ENCODE measurements at places on chromosomes 7 and 10.

DNA sequence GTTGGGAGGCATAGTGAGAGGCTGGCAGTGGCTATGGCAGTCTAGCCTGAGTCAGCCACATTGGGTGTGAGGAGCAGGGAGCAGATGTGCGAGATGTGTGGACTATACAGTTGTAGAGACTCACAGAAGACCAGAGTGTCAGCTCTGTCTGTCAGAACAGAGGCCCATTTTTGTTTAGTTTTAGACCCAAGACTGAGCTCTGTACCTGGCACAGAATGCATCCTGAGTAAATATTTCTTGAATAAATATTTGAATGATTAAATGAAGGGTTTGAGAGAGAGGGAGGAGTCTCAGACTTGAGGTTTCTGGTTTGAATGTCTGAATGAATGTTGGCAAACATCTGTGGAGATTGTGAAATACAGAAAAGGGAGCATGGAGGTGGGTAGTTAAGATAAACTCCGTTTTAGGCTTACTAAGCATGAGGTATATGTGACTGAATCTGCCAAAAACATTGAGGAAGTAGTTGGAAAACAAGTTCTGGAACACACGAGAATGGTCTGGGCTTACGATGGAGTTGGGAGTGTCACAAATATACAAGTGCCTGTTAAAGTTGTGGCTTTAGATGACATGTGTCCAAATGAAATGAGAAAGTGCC lies 3.6 kb downstream of the SEC23IP start:
- DNase-seq: no peak

- no peak for DNase-seq
Measured at GRCh38 chr10:114138581-114138980, 35.4 kb downstream of the CCDC186 start.

DNA sequence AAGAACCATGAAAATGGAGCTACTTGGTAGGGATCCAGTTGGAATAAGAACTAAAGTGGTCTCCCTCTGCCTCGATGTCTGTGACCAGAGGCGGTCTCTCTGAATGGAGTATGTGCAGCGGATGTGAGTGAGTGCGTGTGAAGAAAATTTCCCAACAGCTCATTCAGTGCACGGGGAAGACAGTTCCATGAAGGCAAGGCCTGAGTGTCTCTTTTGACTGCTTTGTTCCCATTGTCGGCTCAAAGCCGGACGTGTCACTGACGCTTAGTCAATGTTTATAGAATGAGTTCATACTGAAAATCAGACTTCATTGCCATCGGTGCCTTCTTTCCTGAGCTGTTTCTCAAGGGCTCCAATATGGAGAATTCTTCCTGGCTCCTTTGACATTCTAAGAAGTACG lies 55.3 kb upstream of the GRB10 start:
- DNase-seq: no peak

DNA sequence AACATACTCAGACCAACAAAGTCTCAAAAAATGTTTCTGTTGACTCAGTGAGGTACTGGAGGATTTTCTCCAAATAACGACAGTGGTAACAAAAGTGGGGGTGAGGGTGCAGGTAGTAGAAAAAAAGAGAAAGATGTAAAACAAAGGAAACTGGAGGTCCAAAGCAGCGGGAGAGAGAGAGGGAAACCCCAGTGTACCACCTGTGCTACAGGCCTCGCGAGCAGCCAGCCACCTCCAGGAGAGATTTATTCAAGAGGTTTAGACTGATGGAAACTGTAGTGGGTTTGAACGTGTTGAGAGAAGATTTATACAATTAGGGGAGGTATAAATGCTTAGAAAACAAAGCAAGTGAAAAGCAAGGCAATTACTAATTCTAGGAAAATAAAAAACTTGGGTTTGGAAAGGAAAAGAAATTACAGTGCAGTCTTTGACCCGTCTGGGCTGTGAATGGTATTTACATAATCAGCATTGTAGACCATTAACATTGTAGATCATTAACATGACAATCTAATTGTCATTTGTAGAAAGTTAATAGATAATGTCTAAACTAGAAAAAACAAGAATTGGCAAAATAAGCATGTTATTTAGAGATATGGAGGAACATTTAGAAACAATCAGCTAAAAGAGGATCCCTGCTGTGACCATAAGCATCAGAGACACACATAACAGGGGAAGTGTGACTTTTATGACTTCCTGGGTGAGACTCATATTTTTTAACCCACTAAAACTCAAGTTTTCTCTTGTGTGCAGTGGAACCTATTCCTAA lies 180.0 kb downstream of the RELN start:
- no peak for DNase-seq

GRCh38 chr10:76487582-76487981 lies 1056.2 kb downstream of the LRMDA start:
- no peak for DNase-seq

GRCh38 chr10:68231106-68231816 lies 652 bp downstream of the ATOH7 start:
- DNase-seq: peak; percentile 3

GRCh38 chr7:44196450-44196872 lies 4.3 kb upstream of the YKT6 start:
- no peak for DNase-seq

DNA sequence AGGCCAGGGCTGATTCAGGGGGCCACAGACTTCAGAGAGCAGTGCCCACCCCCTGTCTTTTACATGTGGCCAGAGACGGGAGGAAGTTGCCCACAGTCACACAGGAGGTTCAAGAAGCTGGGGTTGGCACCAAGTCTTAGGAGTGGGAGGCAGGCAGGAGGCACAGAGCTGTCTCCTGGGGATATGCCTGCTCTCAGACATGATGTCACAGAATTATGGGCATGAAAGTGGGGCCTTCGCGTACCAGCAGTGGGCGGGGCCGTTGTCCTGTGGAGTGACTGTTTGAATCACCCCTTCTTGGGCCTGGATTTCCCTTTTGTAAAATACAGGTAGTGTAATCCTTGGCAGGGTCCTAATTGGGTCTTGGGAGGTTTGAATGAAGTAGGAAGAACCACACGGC lies 81.2 kb upstream of the PPIF start:
- DNase-seq: no peak

GRCh38 chr7:129162732-129163131 lies 18.2 kb downstream of the TSPAN33 start:
- DNase-seq: no peak

DNA sequence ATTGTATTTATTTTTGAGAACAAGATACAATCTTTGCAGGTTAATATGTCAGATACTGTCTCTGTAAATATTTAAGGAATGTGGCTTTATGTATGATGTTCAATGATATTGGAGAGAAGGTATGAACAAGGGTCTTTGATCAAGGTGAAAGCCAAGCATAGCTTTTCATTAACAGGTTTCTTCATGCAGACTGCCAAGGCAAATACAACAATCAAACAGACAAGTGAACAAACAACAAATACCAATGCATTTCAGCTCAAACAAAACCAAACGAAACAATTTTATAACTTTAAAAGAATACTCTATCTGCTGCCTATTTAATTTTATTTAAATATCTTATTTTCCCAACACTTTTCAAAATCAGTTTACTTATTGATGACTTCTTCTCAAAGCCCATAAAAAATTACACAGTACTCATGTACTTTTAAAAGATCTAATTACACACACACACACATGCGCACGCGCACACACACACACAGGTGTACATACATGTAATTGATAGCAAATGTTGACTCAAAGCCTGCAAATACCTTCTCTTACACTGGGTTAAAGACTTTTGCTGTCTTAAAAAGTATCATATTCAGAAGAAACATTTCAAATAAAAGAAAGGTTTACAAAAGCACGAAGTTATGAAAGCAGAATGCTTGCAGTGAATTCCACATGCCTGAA lies 201.1 kb upstream of the CCDC6 start:
- DNase-seq: no peak

- no peak for DNase-seq
Measured at GRCh38 chr7:127924874-127925273, 106.4 kb downstream of the LRRC4 start.

DNA sequence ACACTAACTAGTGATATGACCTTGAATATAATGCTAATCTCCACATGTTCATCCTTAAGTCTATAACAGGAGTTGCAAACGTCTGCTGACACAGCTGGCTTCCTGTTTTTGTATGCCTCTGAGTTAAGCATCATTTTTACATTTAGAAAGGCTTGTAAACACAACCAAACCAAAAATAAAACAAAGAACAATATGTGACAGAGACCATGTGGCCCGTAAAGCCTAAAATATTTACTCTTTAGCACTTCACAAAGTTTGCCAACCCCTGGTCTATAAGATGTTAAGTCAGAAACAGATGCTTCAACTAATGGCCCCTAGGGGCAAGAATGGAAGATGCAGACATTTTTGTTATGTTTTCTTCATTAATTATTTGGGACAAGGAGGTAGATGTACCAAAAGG lies 109.3 kb downstream of the CPEB3 start:
- DNase-seq: no peak

DNA sequence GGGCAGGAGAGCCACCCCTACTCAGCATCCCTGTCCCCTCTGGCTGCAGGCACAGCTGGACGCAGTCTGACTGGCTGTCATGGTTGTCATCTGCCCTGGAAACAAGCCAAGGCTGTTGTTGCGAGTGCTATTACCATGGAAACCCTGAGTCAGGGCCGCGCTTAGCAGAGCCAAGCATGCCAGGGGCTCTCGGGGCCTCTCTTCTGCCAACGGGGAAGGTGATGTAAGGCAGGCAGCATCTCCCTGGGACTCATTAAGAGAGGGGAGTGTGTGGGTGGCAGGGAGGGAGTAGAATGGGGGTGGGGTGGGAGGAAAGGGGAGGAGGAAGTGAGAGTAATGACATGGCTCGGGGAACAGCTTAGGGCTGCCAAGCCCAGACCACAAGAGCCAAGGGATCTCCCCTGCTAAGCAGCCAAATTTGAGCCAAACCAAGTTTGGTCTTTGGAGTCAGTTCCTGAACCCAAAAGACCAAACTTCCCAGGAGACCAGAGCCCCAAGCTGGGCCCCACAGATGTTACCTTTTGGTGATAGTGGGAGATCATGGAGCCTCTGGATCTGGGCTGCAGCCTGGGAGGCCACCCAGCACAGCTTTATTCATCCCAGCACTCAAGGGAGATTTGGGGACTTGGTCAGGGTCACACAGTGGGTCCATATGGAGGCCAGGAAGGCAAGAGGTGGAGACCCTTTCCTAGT lies 67.6 kb downstream of the TMEM130 start:
- no peak for DNase-seq

- DNase-seq: no peak
Measured at GRCh38 chr10:86944471-86944870, 12.9 kb downstream of the MMRN2 start.

GRCh38 chr10:120415709-120416330 lies 41.2 kb upstream of the PLPP4 start:
- DNase-seq: no peak

DNA sequence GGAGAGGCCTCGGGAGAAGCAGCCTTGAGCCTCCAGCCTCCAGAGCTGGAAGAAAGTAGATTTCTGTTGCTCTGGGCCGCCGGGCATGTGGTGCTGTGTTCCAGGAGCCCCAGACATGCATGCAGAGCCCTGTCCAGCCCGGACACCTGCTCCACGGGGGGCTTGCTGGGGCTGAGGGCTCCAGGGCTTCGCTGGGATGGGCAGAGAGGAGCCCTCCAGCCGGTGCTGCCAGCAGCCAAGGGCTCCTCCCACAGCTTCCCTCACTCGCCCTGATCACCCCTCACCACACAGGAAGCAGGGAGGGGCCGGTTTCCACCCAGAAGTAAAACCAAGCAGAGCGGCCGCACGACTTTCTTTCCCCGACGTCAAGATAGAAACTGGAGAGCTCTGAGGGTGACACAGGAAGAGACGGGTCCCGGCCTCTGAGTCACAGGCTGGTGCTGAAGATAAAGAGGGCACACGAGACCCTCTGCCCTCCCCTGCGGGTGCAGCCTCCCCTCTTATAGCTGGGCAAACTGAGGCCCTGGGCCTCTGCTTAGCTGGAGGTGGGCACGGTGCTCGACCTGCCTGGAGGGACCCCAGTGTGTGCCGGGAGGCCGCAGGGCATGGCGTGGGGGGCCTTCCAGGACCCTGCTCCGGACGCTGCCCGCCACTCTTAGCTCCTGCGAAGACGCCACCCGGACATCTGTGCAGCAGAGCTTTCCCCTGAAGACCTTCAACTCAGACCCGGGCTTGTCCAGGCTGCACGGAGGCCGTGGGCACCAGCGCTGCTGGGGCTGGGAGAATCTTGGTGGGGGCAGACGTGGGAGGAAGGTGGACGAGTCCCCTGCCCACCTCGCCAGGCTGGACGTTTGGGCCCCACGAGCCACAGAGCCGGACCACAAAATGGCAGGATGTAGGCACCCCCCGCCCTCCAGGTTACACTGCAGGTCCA lies 31.1 kb downstream of the ADAP1 start:
- peak; percentile 88 for DNase-seq

- DNase-seq: no peak
Measured at GRCh38 chr7:157668221-157668883, 331.5 kb downstream of the DNAJB6 start.

GRCh38 chr10:80411681-80412220 lies 3.4 kb downstream of the PRXL2A start:
- DNase-seq: no peak

GRCh38 chr10:35331894-35332640 lies 4.2 kb upstream of the CCNY start:
- no peak for DNase-seq

DNA sequence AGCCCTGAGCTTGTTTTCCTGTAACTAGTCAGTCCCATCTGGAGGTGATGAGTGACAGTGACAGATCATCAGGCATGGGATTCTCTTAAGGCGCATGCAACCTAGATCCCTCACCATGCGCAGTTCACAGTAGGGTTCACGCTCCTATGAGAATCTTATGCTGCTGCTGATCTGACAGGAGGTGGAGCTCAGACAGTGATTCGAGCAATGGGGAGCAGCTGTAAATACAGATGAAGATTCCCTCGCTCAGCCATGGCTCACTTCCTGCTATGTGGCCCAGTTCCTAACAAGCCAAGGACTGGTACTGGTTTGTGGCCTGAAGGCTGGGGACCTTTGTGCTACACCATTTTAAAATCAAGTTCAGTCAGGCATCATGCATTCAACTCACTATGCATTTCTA lies 221.7 kb downstream of the KIAA1217 start:
- DNase-seq: no peak

- DNase-seq: no peak
Measured at GRCh38 chr10:69904533-69904932, 102.8 kb downstream of the COL13A1 start.

GRCh38 chr7:150824379-150825177 lies 24.0 kb downstream of the TMEM176A start:
- DNase-seq: no peak

- peak; percentile 94 for DNase-seq
Measured at GRCh38 chr10:72297281-72297804, 23.6 kb downstream of the DDIT4 start.

DNA sequence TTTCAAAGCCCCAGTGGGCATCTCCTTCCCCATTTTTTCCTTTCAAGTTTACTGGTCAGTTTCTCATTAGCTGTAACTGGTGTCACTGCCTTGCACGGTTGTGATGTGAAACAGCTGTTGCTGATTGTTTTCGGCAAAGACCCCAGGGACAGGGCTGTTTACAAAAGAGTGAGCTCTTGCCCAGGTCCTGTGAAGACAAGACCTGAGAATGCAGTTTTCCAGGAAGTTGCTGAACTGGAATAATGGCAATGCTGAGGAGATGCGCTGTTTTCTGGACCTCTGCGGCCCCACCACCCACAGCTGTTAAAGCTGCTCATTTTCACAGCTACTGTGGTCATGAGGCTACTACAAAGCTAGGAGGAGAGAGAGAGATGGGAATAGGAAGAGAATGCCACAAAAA lies 116.6 kb upstream of the RSU1 start:
- DNase-seq: no peak

Data from T-helper 1 cell (primary cell).